ENCODE measurements at places on chromosomes 16 and 17.

DNA sequence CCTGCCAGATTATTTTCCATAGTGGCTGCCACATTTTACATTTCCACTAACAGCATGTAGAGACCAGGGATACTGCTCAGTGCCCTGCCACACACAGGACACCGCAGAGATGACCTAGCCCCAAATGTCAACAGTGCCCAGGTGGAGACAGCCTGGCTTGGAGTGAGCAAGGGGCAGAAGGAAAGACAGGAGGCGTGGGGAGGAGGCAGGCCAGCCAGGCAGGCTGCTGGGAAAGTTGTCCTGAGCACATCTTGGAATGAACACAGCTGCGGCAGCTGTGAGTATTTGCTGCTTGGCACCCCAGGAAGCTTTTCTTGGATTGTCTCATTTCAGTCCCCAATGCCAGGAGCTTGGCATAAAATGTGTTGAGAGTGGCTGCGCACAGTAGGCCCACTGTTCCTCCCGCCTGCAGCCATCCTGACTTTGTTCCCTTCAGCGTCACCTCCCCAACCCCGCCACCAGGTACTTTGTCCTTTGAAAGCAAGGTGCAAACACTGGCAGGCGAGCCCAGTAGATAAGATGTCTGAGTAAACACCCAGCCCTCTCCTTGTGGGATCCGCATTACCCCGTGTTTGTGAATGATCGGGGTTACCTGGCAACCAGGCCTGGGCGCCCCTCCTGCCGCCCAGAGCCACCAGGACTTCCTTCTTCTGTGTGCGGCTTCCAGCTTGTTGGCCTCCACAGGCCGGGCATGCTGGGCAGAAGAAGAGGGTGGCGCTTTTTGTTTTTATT, 114.0 kb downstream of the CMIP start:
- DNase-seq: peak; percentile 71

DNA sequence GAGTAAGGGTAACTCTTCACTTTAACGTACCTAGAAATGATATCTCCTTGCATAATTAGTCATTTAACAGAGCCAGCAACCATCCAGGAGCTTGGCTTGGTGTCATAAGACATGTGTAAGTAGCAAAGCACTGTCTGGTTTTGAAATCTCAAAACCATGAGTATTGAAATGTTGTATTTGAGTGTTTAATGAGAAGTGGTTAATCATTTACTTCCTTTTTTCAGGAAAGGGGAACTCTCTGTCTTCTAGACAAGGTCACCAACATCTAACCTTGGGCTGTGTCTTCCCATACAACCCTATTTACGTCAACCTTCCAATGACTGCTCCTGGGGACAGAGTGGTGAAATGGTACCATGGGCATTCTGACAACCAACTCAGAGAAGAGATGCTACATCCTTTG, 27.1 kb downstream of the PMP22 start:
- DNase-seq: no peak

DNA sequence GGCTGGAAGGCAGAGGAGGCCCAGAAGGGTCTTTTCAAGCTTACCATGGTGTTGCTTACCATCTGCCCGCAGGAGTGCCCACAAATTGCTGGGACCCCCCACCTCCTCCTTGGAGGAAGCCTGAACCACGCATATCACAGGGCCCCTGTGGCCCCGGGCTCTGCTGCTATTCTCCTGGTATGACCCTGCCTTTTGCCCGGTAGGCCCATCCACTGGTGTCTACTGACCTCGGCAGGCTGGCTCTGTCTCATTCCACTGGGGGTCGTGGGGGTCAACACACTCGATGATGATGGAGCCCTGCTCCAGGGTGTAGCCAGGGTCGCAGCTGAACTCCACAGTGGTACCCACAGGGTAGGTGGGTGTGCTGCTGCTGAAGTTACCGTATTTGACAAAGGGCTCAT, 8.2 kb upstream of the PHF12 start:
- DNase-seq: no peak

DNA sequence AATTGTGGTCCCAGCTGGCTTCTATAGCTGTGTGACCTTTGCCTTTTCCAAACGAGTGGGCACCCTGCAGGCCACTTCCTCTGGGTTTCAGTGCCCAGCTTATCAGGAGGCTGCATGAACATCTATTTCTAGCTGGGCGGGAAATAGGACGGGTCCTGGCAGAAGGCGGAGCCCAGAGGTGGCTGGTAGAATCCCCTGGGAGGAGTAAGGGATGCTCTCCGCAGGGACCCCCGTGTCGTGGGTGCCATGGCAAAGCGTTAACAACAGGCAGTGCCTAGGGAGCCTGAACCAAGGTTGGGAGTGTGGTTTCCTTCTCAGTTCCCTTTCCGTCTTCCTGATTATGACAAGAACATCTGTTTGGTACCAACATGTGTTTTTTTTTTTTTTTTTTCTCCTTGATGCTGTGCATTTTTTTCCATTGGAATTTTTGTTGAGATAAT, 58.2 kb downstream of the PLCG2 start:
- DNase-seq: no peak

- DNase-seq: no peak
Observed at GRCh38 chr16:57485091-57485915, 990 bp downstream of the DOK4 start.

DNA sequence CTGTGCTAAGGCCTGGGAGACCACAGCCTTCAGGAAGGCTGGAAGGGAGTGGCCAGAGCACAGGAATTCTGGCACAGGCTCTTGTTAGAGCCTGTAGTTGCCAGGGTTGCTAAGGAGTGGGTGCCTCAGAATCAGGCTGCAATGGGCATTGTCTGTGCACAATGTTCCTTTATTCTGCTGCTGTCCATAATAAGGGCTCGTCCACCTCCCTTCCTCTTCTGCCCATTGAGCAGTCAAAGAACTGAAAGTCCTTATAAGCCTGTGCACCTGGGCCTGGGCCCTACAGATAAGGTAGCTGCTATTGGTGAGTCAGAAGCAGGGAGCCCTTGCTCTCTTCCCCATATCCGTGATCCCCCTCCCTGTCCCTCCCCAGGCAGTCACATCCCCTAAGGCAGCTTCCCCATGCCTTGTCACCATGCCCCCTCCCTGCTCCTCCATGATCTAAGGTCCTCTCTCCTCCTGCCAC, 5.4 kb upstream of the CNGB1 start:
- peak; percentile 23 for DNase-seq

DNA sequence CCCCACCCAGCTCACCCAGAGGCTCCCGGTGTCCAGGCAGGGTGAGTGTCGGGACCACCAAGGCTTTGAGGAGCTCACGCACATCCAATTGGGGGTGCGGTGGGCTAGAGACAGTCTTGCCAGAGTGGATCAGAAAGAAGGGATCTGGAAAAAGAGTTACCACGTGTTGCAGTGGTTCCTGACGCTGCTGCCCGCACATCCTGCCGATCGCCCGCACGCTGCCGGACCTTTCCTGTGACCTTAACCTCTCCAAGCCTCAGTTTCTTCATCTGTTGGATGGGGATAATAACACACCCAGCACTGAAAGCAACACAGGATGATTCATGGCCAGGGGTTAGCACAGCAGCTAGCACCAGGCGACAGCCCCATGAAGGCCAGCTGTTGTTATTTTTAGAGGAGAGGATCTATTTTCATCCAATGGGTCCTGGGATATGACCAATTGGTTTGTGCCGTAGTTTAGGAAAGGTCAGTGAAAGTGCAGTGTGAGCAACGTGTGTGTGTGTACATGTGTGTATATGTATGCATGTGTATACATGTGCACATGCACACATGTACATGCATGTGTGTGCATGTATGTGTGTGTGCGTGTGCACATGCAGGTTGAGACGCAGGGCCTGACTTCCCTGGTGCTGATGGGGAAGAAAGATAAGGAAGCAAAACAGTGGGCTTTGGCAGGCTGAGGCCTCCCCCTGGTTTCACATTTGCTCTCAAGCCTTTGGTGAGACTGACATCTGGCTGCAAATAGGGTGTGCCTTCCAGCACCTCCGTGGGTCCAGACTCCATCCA, 2.5 kb downstream of the ITGAX start:
- DNase-seq: peak; percentile 27

DNA sequence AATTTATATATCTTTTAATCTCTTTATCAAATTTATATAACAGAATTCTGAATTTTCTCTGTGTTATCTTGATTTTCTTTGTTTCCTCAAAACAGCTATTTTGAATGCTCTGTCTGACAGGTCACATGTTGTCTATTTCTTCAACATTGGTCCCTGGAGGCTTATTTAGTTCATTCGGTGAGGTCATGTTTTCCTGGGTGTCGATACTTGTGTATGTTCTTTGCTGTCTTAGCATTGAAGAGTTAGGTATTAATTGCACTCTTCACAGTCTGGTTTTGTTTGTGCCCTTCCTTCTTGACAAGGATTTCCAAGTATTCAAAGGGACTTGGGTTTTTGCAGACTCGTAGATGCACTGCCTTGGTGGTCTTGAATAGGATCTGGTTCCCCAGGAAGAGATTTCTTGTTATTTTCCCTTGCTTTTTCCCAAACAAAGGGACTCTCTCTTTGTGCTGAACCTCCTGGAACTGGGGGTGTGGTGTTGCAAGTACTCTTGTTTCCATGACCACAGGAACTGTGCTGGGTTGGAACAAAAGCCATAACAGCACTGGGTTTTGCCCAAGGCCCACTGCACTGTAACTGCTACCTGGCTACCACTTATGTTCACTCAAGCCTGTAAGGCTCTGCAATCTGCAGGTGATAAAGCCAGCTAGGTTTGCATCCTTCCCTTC, 1483.0 kb downstream of the CDH8 start:
- no peak for DNase-seq

GRCh38 chr16:9469512-9469911, 378.1 kb downstream of the HAPSTR1 start:
- DNase-seq: no peak

Data from muscle of leg (tissue), 16 donors.